ENCODE measurements at places on chromosomes 4 and X.

GRCh38 chr4:950136-951020, 18.1 kb downstream of the TMEM175 start:
- no peak for DNase-seq

DNA sequence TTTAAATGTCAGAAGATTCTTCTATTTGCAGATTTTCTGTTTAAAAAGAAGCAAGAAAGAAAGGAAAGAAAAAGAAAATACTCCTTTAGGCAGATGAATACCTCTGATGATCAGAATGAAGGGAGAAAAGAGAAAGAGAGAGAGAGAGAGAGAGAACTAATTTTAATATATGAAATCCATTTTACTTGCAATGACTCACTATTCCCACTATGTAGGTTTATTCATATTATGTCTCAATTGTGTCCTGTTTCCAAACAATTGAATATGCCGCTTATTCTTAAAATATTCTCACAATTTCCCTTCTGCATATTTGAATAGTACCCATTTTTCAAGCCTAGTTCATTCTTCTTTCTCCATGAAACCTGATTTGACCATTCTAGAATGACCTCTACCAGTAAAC, 11.7 kb downstream of the MEPE start:
- no peak for DNase-seq

DNA sequence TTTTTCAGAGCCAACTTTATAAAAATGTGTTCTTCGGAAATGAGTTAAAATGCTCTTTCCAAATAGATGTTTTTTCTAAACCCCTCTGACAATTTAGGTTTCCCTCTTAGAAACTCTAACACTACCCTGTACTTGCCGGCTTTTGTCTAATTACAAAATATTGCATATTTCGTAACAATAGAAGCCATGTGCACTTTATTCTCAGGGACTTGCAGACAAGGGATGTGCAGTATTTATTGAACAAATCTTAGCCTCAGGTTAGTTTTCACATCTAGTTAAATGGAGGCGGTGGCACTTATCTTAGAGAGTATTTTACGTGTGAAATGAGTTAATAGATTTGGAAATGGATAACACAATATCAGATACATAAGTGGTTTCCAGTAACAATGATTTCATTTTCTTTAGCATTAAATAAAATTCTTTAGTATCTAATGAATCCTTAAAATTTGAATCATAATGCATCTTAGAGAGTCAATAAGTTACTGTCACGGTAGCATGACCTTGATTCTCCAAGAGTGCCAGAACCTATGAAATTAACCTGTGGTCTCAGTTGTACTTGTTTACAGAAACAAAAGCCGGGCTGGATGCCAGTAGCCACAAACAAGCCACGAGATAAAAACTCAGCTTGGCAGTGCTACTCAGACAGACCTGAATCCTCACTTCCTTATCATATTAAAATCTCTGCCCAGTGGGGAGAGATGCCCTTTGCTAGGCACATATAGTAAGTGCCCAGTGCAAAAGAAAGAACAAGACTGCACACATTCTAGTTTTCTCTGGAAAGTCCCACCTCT, 772 bp upstream of the PABPC4L start:
- peak; percentile 13 for DNase-seq

- no peak for DNase-seq
Observed at GRCh38 chr4:76923619-76924357, 25.8 kb upstream of the SEPTIN11 start.

DNA sequence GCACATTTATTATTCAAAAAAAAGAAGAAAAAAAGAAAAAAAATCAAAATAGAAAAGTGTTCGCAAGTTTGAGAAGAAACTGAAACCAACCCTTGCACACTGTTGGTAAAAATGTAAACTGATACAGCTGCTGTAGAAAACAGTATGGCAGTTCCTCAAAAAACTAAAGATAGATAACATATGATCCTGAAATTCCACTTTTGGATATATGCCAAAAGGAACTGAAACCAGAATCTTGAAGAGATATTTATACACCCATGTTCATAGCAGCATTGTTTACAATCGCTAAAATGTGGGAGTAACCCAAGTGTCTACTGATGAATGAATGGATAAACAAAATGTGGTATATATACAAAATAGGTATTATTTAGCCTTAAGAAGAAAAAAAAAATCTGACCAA, 155.4 kb downstream of the TBCK start:
- DNase-seq = no peak

- no peak for DNase-seq
Observed at GRCh38 chrX:1941321-1941720, 326.5 kb downstream of the ASMT start.

DNA sequence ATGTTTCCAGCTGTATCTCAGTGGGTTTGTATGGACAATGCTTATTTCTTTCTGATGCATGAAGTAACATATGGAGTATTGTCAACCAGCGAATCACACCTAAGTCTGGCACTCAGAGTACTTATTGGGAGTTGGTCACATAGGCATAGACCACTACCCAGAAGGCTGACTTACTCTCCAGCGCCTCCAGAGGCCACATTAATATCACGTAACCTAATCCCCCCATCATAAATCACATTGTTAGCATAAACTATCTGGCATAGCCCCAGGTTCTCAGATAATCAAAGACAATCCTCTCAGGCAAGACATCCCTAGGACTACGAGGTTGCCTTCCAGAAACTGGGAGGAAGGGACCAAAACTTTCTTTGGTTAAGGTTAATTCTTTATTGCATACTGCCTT, 560.5 kb upstream of the PABPC4L start:
- DNase-seq = no peak

- DNase-seq = no peak
Observed at GRCh38 chrX:41716222-41716621, 7.8 kb upstream of the GPR82 start.

- DNase-seq = peak; percentile 86
Observed at GRCh38 chrX:39470588-39471407, 627.0 kb downstream of the BCOR start.

DNA sequence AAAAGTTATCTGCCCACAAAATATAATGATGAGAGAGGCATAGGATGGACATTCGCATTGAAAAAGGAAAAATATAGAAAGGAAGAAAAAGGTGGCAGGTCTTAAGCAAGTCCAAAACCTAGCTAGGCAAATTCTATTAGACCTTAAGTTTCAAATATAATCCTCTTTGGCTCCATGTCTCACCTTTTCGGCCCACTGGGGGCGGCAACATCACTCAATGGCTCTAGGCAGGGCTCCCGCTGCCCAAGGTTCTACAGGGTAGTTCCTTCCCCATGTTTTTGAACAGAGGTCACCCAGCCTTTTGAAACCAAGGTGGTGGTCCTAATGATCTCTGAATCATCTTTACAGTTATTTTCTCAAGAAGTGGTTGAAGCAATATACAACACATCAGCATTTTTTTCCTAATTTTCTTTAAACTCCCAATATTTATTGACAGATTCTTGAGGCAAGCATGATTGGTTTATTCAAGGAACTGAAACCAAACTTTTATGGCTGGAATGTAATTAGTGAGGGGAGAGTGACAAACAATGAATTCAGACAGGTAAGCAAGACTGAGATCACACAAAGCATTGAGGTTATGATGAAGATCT, 309.4 kb downstream of the ANTXR2 start:
- DNase-seq = no peak

DNA sequence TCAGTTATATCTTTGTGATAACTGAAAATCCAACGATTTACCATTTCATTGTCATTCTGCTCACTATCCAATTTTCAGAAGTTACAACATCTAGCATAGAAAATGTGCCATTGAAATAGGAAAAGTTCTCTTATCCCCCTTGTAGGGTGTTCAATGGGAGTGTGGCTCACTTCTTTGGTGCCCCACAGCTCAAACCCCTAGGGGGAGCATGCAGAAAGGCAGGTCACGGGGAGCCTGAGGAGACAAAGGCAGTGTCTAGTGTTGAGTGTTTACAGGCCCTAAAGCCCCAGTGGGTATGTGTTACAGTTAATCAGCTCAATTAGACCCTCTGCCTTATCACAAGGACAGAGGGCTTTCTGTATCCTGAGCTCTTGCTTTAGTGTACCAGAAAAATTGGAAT, 243.4 kb upstream of the GRID2 start:
- no peak for DNase-seq

DNA sequence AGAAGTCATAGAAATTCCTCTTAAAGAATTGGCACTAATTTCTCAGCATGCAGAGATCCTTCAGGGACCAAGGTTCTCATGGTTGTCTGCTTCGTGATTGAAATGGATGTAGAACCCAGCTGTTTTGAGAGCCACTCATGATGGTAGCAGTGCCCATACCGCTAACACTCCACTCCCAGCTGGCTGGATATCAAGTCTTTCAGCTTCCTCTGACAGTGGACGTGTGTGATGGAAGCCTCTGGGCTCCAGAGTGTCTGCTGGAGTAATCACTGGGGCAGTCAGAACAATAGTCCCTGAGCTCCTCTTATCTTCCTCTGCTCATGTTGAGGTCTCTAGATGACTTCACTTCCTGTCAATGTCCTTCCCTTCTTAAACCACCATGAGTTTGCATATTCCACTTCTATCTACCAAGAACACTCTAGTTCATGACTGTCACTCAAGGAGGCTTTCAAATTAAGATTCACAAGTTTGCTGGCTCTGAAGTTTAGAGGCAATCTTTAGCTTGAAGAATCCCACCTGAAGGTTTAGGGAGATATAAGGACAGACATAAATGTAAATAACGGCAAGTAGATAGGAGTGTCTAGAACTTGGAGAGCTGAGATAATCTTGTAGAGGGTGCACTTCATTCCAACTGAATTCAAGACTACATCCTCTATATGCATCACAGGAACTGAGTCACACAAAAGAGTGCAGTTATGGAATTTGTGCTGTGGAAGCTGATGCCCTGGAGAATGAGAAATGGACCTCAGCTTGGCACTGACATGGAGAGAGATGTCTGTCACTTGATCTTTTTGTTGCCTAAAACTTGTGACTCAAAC, 64.5 kb upstream of the WDR1 start:
- peak; percentile 56 for DNase-seq

- peak; percentile 50 for DNase-seq
Observed at GRCh38 chr4:115159141-115159540, 45.7 kb upstream of the NDST4 start.

DNA sequence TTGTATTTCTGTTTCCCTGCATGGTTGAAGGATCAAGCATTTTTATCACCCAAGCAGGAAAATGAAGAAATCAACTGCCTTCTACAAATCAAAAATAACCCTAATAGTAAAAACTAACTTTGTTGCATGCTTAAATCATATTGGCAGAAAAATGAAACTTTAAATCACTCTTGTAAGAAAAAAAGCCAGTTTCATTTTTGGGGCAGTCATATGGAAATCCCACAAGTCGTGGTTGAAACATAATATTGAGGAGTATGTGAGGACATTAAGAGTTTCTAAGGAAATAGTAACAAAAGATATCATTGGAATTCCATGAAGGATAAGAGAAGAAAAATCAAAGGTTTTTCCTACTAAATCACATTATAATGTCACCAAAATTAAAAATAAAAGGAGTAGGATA, 8.4 kb downstream of the TEC start:
- DNase-seq = peak; percentile 38

DNA sequence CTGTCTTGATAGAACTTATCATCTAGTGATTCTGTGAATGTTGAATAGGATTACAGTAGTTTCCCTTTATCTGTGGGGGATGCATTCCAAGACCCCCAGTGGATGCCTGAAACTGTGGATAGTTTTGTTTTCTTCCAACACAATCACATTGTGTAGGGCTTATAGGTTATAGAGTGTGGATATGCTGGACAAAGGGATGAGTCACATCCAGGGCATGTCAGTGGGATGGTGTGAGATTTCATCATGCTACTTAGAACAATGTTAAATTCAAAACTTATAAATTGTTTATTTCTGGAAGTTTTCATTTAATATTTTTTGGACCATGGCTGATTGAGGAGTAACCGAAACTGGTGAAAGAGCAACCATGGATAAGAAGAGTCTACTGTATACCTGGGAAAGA, 432.3 kb upstream of the ATOH1 start:
- DNase-seq = peak; percentile 84

- DNase-seq = peak; percentile 80
Observed at GRCh38 chr4:185730849-185731608, 81.0 kb downstream of the SORBS2 start.

DNA sequence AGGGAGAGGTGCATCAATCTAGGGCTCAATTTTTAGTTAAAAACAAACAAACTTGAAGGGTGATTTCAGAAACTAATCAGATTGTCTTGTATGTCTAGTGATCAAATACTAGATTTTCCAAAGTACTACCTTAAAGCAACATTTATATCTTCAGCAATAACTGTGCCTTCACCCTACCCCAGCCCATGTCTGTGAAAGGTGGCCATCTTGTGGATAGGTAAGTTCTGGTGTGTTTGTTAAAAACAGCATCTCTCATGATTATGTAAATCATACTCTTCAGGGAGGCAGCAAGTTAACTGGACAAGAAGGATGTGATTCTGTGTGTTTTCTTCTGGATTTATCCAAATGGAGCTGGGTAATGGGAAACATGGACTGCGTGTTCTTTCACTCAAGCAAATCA, 81.4 kb upstream of the ACSL1 start:
- DNase-seq = no peak

DNA sequence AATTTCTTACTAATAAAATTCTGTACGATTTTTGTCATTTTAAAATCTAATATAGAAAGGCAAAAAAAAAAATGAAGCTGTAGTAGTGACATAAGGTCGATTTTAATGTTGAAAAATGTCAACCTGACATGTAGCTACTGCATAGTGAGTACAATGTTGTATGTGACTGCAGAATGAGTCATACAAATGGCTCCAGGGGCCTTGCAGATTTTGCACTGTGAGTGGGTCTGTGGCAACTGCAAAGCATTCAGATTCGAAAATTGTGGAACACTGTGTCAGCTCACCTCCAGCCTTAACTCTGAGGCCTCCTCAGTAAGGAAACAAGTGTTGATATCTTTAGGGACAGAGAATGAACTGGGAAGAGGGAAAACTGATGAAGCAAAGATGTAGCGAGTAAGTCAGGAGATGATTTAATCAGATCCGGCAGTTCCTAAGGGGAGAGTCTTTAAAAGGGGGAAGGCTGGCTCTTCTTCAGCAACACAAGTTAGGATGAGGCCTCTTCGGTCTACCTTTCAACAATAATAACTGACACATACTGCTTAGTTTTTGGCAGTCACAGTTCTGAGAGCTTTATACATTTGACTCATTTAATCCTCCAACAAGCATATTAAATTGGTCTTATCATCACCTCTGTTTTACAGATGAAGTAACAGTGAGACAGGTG, 24.9 kb downstream of the TKTL2 start:
- DNase-seq = peak; percentile 2

GRCh38 chrX:72115380-72115779, 16.3 kb downstream of the RTL5 start:
- no peak for DNase-seq

DNA sequence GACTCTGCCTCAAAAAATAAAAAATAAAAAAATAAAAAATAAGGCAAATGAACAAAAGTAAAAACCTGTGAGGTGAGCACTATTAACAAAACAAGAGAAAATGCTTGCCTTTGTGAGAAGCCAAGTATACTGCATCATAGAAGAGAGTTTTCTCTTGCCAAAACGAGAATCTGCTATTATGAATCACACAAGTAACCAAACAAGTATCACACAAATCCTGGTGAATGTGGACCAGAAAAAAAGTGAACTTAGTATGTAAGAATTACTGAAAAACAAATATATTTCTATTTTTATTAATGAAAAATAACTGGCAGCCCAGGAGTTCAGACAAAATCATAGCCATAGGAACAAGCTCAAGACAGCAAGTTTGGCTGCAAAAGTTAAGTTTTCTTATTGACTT, 193.5 kb downstream of the PDGFC start:
- no peak for DNase-seq

- no peak for DNase-seq
Observed at GRCh38 chrX:150696331-150696730, 3.1 kb downstream of the MTMR1 start.

- no peak for DNase-seq
Observed at GRCh38 chr4:1235381-1236102, 13.4 kb downstream of the CTBP1 start.

Measured in fibroblast of skin of abdomen (primary cell).